Sciatic nerve (tissue), 2 donors: ENCODE measurements at places on chromosomes 5 and 9. TPM values are rescaled to one million over a fixed set of nuclear protein-coding genes. Genes with fewer than 3 reads are reported as not detected.

DNA sequence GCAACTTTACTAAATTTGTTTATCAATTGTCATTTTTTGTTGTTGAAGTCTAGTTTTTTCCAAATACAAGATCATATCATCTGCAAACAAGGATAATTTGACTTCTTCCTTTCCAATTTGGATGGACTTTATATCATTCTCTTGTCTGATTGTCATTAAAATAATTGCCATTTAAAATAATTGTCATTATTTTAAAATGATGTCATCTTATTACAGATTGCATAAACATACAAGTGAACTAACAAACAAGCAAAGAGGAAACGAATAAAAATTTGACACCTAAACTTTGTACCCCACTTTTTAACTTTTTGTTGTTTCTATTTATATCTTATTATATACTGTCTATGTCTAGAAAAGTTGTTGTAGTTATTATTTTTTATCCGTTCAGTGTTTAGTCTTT lies 275.2 kb downstream of the ADGRV1 start:
- no peak for DNase-seq

- no peak for DNase-seq
Measured at GRCh38 chr9:14418301-14418940, 104.5 kb upstream of the NFIB start.

DNA sequence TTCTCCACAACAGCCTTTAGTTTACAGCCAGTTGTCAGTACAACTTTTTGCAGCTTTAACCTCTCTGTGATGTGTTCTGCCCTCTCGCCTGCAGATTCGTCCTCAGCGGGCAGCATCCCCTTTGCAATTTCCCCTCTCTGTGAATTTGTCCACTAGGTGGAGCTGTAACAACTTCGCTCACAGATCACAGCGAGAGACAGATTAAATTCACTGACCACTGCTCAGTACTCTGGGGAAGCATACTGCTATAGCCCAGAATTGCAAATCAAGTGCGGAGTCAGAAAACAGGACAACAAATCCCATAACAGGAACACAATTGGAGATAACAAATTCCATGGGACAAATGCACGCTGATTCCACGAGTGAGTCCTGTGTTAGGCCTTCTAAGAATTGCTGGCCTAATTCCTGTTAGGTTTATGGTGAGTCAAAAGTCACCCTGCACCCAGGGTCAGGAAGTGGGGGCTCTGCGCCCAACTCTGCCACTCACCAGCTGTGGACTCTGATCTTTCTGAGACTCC lies 2124.9 kb downstream of the MAT2B start:
- DNase-seq = no peak

DNA sequence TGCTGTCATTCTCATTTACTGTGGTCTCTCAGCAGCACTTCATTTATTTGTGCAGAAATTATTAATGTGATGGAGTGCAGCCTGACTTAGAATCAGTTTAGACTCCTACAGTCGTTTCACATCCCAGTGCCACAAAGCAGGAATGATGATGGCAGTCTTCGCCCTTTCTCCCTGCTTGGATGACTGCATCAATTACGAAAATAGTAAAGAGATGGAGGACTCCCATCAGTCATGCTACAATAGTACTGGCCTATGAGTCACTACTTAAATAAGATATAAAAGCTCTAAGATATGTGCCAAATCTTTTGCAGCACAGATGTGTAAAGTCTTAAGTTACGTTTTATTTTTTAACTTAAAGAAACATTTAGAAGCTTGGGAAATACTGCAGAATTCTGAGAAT lies 263.9 kb downstream of the CHSY3 start:
- DNase-seq = no peak

GRCh38 chr9:134621558-134622110 lies 20.0 kb upstream of the COL5A1 start:
- peak; percentile 43 for DNase-seq

- DNase-seq = no peak
Measured at GRCh38 chr5:68490406-68490805, 274.9 kb downstream of the PIK3R1 start.

- no peak for DNase-seq
Measured at GRCh38 chr9:15238646-15239045, 68.4 kb downstream of the TTC39B start.

DNA sequence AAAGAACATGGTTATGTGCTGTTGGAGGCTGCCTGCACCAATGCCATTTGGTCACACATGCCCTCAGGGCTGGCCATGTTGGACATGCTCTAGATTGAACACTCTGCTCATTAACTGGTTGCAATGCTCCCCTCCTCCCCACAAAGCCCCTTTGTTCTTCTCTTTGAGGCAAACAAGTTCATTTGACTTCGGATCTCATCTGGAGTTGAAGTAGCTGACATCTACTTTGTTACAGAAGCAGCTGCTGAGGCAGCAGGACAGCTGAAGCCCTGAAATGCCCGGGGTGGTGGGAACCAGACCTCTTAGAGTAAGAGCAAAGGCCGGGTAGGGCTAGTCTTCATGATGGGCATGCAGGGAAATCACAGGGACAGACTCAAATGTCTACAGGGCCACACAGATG lies 123.5 kb downstream of the APBA1 start:
- DNase-seq = no peak

- DNase-seq = no peak
Measured at GRCh38 chr9:136718345-136719194, 6.2 kb downstream of the DIPK1B start.

- no peak for DNase-seq
Measured at GRCh38 chr5:73793911-73794310, 167.9 kb downstream of the ARHGEF28 start.

- DNase-seq = no peak
Measured at GRCh38 chr9:22129133-22129532, 120.0 kb upstream of the CDKN2B start.

DNA sequence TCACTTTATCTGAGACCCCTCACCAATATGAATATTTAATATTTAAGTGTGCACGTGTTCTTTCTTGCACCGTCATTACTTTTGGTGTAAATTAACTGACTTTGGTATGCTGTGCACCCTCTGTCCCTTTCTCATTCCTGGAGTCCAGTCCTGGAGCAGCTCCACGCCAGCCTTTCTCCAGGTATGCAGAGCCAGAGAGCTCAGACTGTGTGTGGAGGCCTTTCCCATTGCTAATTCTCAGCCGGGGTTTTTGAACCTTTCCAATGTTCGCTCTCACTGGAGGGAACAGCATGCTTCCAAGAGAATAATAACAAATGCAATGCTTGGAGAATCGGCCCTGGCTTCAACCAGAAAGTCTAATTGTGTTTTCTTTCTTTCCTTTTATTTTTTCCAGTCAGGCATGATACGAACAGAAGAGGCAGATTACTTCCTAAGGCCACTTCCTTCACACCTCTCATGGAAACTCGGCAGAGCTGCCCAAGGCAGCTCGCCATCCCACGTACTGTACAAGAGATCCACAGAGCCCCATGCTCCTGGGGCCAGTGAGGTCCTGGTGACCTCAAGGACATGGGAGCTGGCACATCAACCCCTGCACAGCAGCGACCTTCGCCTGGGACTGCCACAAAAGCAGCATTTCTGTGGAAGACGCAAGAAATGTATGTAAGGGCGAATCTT lies 41.7 kb downstream of the ADAMTS16 start:
- no peak for DNase-seq

- no peak for DNase-seq
Measured at GRCh38 chr5:143479394-143479793, 75.9 kb upstream of the NR3C1 start.

GRCh38 chr9:123568691-123569688 lies 213.0 kb downstream of the CRB2 start:
- DNase-seq = no peak

DNA sequence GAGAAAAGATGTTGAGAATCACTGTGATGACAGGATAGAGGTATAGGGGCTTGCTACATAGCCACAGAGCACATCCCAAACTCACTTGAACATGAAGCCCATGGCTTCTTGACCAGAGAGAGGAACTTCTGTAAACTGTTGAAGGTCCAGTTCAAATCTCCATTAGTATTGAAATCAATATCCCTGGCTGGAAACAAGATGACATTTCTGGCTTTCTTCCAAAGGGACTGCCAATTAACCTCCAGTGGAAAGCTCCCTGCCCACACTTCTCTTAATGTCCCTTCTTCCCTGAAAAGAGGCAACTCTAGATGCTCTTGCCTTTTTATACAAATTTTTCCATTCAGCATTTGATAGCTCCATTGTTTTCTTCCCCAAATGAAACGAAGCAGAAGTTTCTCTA lies 612.1 kb downstream of the EBF1 start:
- DNase-seq = no peak

GRCh38 chr9:21970800-21971640 lies 23.2 kb downstream of the CDKN2A start:
- no peak for DNase-seq

- DNase-seq = peak; percentile 30
Measured at GRCh38 chr9:121839726-121840500, 188.5 kb downstream of the DAB2IP start.

- no peak for DNase-seq
Measured at GRCh38 chr5:159864885-159865691, 51.2 kb upstream of the ADRA1B start.

Gene PCDHGA12
- 12.1 TPM for total RNA-seq

Gene ROPN1L
- 0.94 TPM for total RNA-seq

Gene GPR150
- total RNA-seq = 0.49 TPM

Gene PCDHGA3
- 6.7 TPM for total RNA-seq

Gene GLRA1
- not detected for total RNA-seq

Gene SERF1A
- 7.8 TPM for total RNA-seq

Gene INSYN2B
- total RNA-seq = 0.27 TPM

Gene SOX30
- 0.13 TPM for total RNA-seq

Gene JAK2
- total RNA-seq = 28.4 TPM

Gene NR5A1
- total RNA-seq = not detected

Gene NAIP
- total RNA-seq = 63.1 TPM

Gene FAXDC2
- total RNA-seq = 60.9 TPM

Gene SAXO1
- 0.49 TPM for total RNA-seq
